ENCODE measurements at places on chromosomes 13 and 19.

DNA sequence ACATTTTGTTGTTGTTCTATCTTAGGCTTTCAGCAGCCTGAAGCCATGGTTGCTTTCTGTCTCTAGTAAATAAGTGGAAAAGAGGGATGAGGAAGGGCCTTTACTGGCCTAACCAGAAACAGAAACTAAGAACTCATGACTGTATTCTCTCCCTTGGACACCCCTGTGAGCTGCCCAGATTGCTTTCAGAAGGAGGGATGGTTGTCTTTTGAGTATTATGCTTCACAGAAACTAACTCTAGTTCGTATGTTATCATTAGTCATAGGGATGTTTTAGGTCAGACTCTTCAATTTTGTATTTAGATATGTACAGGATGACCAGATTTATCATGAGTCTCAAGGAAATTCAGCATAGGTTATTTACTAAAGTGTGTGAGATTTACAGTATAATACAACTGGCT lies 17.5 kb downstream of the BORA start:
- no peak for DNase-seq

DNA sequence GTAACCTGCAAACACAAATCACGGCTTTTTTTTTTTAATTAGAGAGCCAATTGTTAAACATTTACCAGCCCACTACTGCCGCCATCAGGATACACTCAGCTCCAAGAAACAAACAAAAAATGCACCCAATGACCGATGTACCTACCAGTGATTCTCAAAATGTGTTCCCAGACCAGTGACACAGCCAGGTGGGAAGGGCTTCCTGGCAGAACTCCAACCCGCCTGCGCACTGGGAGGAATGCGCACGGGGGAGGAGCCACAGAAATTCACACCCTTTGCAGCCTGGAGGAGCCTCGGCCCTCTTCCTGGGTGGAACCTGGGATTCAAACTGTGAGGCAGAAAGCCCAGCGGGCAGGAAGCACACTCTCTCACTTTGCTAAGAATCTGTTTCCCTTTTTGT lies 255.9 kb downstream of the TBC1D4 start:
- DNase-seq, result no peak

GRCh38 chr19:10892256-10892655 lies 20.9 kb downstream of the CARM1 start:
- DNase-seq, result no peak

GRCh38 chr13:43991773-43992201 lies 112.1 kb downstream of the LACC1 start:
- DNase-seq, result no peak

GRCh38 chr13:110185696-110186095 lies 121.3 kb downstream of the COL4A1 start:
- no peak for DNase-seq

DNA sequence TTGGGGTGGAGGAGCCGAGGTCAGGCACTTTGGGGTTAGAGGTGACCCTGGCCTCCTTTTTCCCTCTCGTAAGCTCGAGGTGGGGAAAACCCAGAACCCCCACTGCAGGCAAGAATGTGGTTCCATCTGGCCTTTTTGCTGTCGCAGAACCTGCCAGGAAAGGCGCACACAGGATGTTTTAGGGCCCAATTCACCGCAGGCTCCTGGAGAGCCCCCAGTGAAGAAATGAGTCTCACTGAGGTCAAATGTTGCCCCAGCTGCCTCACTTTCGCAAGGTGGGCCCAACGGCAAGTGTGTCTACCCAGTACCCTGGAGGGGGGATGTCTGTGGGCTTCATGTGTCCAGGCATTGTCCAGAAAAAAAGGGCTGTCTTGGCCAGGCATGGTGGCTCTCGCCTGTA lies 61.8 kb downstream of the PEX11G start:
- DNase-seq, result no peak

DNA sequence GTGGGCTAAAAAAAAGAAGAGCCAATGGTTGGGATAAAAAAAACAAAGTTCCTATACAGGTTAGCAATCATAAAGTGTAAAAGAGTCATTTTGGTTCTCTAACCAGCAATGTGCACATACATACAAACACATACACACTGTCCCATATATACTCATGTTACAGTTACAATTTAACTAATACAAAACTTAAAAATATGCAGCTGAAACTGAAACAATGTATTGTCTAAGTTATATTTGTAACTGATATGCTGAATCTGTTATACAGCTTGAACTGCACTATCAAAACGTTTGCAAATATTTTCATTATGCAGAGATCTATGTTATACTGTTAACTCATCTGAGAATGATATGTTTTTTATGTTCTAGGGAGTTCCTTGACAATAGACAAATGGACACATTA lies 173.7 kb downstream of the KLF12 start:
- DNase-seq, result no peak

DNA sequence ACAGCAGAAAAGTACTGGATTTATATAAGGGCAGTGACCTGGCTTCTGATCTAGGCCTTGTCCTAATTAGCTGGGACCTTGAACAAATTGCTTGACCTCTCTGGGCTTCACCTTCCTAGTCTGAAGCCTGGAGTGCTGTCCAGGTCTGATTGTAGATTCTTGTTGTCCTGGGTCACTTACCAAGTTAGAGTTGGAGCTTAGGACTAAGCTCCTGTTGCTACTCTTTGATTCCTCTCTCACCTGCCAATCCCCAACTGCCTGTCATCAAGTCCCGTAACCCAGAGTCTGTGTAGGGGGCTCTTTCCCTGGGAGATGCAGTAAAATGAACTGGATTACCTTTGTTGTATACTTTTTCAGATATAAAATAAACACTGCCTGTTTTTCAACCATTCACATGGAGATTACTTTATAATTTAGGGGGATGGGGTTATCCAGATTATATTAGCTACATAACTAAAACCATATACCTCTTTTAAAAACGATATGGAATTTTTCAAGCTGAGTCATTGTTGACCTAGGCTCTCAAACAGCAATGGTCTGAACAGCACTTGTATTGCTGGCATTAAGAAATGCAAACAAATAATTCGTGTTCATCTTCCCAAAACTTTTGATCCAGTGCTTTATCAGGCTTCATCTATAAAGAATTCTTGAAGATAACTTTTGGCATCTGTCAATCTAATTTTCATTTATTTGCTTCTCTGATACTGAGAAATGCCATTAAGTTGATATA lies 5.8 kb downstream of the ARHGAP35 start:
- no peak for DNase-seq

- DNase-seq, result no peak
Measured at GRCh38 chr19:13427273-13428051, 78.8 kb downstream of the CACNA1A start.

GRCh38 chr19:30443531-30444252 lies 71.5 kb downstream of the ZNF536 start:
- DNase-seq, result no peak

- DNase-seq, result no peak
Measured at GRCh38 chr19:2491130-2491801, 15.3 kb downstream of the GADD45B start.

GRCh38 chr13:99605420-99606323 lies 104.4 kb downstream of the TM9SF2 start:
- peak; percentile 7 for DNase-seq

Measured in stimulated activated CD8-positive, alpha-beta memory T cell treated with anti-CD3 and anti-CD28 coated beads, Interleukin-7, amount 100 ng/mL, for 4 hours (primary cell).